EH (cell line): ENCODE measurements at places on chromosomes 13 and 19.
A peak's percentile ranks its signal among the peaks of the same experiment; 100 is the strongest.

DNA sequence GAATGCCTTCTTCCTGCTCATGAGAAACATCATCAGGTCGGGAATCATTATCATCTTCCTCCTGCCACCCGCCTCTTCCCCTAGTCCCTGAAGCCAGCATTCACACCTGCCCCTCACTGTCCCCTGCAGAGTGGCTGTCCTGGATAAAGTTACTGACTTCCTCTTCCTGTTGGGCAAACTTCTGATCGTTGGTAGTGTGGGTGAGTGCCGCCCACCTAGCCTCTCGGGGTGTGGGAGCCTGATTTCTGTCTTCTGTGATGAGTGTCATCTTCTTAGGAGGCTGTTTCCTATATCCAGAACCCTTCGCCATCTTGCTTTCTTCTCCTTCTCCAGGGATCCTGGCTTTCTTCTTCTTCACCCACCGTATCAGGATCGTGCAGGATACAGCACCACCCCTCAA lies 12.5 kb downstream of the SLC44A2 start:
- no peak for DNase-seq

DNA sequence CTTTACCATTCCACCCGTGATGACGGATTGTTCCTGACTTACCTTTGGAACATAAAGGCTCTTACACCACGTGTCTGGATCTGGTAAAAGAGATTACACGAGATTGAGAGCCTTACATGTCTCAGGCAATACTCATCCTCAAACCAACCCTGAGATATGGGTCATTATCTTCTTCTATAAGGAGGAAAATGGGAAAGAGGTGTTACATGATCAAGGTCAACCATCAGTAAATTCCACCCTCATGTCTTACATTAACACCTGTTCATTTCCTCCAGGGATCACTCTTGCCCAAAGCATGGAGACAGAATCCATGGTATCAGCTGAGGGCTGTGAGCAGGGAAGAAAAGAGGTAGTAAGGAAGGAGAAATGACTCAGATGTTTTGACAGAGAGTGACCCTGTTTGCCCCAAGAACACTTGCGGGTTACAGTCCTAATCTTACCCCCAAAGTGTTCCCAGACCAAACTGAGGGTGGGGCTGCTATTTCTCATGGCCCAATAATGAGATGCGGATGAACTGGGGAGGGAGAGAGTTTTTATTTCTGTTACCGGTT lies 19.6 kb downstream of the LILRB4 start:
- DNase-seq, result no peak

- no peak for DNase-seq
These were observed 5.1 kb downstream of the RASGRP4 start for GRCh38 chr19:38420935-38421334.

GRCh38 chr13:20684546-20684945 lies 19.0 kb upstream of the IL17D start:
- no peak for DNase-seq

- DNase-seq, result no peak
These were observed 7.1 kb upstream of the NLRP13 start for GRCh38 chr19:55939206-55939605.

- DNase-seq, result no peak
These were observed 297.8 kb downstream of the SHISA2 start for GRCh38 chr13:25753976-25754375.

- no peak for DNase-seq
These were observed 528.6 kb downstream of the SUCLA2 start for GRCh38 chr13:47472516-47472915.

- DNase-seq, result no peak
These were observed 118.7 kb upstream of the TSC22D1 start for GRCh38 chr13:44694842-44695241.

DNA sequence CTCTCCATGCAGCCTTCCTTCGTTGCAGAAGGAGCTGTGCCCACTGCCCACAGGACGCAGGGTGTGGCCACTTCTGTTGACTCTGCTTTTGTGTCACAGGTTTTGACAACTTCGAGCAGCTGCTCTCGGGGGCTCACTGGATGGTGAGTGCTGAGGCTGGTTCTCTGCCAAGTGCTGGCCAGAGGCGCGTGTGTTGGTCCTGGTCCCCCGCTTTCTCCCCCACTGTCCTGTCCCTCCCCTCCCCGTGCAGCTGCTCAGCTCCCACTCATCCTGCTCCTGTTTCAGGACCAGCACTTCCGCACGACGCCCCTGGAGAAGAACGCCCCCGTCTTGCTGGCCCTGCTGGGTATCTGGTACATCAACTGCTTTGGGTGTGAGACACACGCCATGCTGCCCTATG lies 10.6 kb upstream of the PDCD2L start:
- DNase-seq, result no peak

DNA sequence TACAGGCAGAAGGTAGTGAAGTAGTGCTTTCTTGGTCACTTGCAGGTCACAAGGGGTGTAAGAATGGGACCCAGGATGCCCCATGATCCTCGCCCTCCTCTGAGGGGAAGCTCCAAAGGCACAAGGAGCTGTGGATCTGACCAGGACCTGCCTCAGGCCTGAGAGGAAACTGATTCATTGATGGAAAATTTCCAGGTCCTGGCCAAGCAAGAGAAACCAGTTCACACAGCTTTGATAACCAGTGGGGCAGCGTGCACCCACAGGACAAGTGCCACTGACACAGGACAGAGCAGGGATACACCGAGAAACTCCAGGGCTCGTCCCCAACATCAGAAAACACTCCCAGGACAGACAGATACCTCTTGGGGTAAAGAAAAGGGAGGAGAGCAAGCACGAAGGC lies 177.1 kb downstream of the RBM26 start:
- DNase-seq, result peak; percentile 2

DNA sequence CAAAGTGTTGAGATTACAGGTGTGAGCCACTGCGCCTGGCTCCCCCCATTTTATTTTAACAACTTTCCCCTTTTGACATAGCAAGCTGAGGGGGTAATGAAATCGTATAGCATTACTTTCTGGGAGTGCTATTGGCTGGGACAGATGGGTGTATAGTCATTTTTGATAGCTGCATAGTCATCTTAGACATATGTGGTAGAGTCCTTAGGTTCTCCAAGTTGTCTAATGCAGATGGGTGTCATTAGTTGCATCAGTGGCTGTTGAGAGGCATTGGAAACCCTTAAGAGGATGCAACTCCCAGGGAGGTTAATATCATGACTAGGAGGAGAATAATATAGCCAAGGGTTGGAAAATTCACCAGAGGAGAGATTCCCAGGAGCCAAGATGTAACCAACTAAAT lies 28.6 kb upstream of the PNMA8B start:
- DNase-seq, result no peak

- DNase-seq, result peak; percentile 52
These were observed 754.5 kb downstream of the DIAPH3 start for GRCh38 chr13:59409211-59409610.

DNA sequence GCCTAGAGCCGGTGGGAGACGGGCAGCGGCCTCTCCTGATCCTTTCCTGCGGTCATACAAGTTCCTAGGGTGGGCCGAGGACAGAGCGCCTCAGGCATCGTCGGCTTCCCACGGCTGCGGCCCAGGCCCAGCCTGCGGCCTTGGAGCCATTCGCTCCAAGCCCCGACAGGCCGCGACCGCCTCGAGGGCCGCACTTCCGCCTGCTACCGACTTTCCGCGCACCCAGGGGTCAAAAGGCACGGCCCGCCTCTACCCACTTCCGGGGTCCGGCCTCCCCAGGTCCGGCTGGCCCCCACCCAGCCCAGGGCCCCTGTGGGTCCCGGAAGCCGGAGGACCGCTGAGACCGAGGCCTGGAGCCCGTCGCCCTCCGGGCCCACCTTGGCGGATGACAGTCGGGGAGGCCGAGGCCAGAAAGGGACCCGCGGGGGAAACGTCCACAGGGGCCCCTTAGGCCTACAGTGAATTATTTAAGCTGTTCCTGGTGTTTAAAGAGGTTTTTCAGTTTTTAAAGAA lies 16.2 kb downstream of the ZIC2 start:
- DNase-seq, result no peak

- no peak for DNase-seq
These were observed 222.4 kb downstream of the SPRY2 start for GRCh38 chr13:80118506-80118905.

DNA sequence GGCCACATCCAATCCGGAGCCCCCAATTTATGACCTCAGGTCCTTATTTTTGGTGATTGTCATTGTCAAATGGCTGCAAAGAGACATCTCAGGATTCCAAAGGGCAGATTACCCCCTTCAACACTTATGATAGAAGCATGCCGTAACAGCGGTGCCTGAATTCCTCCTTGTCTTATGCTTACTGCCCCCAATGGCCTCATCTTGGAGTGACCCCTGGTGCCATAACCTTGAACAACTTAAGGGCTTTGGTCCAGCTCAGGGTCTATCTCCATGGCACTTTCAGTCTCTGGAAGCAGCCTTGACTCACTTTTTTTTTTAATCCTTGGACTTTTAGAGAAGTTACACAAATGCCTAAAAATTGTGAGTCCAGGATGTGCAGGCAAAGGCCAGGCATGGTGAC lies 171.6 kb upstream of the ZNF507 start:
- DNase-seq, result no peak

DNA sequence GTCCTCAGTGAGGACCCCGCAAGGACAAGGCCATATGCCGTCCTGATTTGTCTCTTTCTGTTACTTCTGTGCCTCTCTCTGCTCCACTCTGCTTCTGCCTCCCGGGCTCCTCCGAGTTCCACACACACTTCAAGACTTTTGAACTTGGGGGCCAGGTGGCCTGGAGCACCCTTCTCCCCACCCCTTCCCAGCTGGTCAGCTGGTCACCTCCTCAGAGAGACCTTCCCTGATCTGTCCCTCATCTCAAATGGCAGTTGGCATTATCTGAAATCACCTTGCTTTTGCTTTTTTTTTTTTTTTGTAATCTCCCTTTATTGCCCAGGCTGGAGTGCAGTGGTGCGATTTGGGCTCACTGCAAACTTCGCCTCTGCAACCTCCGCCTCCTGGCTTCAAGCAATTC lies 2.2 kb upstream of the S1PR5 start:
- DNase-seq, result no peak

DNA sequence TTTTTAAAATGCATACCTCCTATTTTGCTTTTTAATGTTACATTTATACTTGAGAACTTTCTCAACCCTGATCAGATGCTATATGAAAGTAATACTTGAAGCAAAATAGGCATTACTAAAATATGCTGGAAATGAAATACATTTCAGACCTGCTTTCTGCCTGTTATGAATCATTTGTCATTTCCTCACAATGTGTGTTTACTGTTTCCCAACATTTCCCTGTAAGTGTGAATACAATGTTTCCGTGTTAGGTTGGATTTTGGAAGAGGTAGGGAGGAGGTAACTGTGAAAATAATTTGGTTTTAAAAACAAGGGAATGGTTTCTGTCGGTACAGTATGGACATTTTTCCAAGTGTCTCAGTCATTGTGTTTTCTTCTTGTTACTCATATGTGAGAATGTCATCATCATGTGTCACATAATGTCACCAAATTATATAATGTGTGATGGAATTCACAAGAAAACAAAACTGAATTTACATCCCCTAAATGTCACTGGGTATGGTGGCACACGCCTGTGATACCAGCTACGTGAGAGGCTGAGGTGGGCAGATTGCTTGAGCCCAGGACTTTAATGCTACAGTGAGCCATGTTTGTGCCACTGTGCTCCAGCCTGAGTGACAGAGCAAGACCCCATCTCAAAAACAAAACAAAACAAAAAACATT lies 43.0 kb downstream of the ZAR1L start:
- DNase-seq, result no peak

DNA sequence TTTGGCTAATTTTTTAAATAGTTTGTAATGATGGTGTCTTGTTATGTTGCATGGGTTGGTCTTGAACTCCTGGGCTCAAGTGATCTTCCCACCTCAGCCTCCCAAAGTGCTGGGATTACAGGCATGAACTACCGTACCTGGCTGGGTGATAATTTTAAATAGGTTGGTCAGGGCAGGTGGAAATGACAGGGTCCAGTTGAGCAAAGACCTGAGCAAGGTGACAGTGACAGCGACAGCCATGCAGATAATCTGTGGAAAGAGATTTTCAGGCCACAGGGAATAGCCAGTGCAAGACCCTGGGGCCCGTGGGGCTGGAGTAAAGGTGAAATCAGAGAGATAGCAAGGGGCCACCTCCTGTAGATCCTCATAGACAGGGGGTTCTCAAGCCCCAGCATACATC lies 3.5 kb downstream of the SPACA6 start:
- DNase-seq, result no peak

- no peak for DNase-seq
These were observed 357 bp upstream of the COG6 start for GRCh38 chr13:39655041-39655568.

GRCh38 chr13:33547035-33547434 lies 261.5 kb upstream of the STARD13 start:
- DNase-seq, result no peak

- DNase-seq, result no peak
These were observed 1.6 kb downstream of the SLC46A3 start for GRCh38 chr13:28717170-28717569.

DNA sequence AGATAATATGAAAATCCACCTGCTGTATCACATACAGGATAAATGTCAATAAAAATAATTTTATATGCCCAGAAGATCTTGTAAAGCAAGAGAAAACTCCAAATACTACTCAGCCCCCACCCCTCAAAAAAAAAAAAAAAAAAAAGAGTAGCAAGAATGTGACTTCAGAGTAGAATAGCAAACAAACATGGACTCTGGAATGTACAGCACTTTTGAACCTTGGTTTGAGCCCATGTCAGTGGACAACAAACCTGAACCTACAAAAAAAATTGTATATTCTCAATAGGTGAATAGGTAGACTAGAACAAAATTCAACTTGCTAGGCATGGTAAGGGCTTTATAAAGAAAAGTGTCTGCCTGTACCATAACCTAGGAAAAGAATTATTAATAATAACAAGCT lies 428.0 kb downstream of the SLITRK6 start:
- no peak for DNase-seq

DNA sequence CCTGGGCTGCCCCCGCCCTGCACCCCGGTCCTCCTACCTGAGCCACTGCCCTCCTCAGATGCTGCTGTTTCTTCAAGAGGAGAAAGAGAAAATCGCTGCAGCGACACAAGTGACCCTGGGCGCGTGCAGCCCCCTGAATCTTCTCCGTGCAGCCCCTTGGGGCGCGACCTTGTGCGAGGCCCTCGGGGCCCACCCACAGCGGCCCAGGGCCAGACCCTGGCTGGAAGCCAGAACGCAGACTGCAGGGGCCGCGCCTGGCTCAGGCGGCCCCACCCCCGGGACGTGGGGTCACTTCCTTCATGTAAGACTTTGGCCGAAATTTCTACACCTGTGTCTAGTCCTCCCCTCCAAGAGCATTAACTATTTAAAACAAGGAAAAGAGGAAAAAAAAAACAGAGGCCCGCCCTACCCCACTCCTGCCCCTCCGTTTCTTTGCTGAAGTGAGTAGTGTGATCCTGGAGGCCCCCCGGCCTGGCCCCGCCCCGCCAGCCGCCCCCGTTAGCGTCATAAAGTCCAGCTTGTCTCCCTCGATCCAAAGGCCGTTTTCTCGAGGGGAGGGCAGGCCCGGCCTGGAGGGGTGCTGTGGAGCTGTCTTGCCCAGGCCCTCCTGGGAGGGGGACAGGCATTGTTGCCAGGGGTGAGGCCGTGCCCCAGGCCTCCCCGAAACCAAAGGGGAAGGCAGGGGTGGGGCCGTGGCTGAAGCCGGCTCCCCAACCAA lies 35.3 kb downstream of the BTBD2 start:
- no peak for DNase-seq

- DNase-seq, result no peak
These were observed 676 bp downstream of the BRCA2 start for GRCh38 chr13:32316028-32316339.
